ENCODE measurements at places on chromosomes 11 and 22.

GRCh38 chr11:78223320-78223954 lies 34.7 kb downstream of the USP35 start:
- DNase-seq = no peak

- DNase-seq = no peak
These were observed 30.3 kb downstream of the TRIM66 start for GRCh38 chr11:8652140-8652539.

GRCh38 chr22:39731881-39732555 lies 161.5 kb downstream of the CACNA1I start:
- no peak for DNase-seq

DNA sequence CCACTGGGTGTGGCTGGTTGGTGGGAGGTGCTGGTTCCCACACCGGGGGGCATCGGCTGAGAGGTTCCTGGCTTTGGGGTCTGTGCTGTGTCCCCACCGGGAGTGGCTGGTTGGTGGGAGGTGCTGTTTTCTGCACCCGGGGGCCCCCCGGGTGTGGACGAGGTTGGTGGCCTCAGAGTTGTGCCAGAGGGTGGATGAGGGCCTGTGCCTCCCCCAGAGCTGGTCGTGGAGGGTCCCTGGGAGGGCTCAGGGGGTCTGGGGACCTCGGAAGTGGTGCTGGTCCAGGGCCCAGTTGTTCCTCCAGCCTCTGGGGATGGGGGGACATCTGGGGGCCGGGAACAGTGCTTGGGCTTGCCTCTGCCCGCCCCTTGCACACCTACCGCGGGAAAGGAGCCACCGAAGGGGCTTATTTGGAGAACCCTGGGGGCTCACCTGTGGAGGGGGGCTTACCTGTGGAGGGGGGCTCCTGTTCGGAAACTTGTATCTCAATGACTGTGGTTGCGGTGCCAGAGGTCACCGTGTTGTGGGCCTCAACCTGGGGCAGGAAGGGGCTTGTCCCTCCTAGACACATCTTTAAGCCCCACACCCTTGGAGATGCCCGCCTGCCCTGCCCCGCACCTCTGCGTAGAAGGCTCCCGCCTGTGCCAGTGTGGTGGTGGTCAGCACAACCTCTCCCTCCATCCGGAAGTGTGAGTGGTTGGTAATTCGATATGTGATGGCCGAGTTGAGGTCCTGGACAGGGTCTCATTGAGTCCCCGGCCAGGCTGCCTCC lies 3.3 kb upstream of the IRF7 start:
- DNase-seq = no peak

GRCh38 chr11:23308041-23308440 lies 447.8 kb upstream of the CCDC179 start:
- DNase-seq = no peak

DNA sequence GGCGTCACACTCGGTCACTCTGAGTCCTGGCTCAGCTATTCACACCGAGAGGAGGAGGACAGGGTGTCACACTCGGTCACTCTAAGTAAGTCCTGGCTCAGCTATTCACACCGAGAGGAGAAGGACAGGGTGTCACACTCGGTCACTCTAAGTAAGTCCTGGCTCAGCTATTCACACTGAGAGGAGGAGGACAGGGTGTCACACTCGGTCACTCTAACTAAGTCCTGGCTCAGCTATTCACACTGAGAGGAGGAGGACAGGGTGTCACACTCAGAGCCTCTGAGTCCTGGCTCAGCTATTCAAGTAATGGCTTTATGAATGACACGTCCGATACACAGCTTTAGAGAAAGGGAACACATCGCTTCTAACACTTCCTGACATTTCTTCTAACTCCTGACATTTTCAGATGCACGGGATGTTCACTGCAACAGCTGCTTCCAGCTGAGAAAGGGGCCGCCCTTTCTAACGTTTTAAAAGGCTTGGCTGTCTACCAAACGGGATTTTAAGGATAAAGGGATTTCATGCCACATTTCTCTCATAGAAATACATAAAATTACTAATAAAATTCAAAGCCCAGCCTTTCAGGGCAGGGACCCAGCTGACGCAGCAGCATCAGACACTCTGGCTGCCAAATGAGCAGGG lies 28.1 kb downstream of the DRD4 start:
- no peak for DNase-seq

GRCh38 chr11:114441921-114442320 lies 2.7 kb downstream of the REXO2 start:
- DNase-seq = peak; percentile 52

Measured in foreskin melanocyte (primary cell).